ENCODE measurements at places on chromosomes 16 and 17. TPM values are rescaled to one million over a fixed set of nuclear protein-coding genes. Genes with fewer than 3 reads are reported as not detected.

DNA sequence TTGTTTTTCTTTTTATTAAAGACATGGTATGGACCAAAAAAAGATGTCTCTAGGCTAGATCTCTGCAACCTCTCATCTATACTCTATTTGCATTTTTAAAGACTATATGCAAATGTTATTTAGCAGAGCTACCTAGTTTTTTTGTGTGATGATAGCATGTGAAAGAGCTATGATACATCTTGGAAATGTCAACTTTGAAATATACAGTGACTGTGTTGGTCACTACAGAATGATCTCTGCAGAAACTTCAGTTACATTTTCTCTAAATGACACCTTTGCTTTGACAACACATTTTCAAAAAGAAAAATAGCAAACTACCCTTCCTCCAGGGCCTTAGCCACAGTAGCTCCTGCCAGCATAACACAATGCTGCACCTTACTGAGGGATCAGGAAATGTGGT, 86.6 kb downstream of the PRKCB start:
- no peak for DNase-seq

DNA sequence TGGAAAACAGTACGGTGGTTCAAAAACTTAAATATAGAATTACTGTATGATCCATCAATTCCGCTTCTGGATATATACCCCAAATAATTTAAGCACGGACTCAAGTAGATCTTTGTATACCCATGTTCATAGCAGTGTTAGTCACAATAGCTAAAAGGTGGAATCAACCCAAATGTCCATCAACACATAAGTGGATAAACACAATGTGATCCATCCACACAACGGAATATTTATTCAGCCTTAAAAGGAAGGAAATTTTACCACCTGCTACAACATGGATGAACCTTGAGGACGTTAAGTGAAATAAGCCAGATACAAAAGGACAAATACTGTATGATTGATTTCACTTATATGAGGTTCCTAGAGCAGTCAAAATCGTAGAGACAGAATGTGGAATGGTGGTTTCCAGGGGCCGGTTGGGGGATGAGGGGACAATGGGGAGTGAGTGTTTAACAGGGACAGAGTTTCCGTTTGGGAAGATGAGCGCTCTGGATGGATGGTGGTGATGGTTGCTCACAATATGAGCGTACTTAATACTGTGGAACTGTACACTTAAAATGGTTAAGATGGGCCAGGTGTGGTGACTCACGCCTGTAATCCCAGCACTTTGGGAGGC, 5.4 kb upstream of the RNF222 start:
- DNase-seq, result no peak

DNA sequence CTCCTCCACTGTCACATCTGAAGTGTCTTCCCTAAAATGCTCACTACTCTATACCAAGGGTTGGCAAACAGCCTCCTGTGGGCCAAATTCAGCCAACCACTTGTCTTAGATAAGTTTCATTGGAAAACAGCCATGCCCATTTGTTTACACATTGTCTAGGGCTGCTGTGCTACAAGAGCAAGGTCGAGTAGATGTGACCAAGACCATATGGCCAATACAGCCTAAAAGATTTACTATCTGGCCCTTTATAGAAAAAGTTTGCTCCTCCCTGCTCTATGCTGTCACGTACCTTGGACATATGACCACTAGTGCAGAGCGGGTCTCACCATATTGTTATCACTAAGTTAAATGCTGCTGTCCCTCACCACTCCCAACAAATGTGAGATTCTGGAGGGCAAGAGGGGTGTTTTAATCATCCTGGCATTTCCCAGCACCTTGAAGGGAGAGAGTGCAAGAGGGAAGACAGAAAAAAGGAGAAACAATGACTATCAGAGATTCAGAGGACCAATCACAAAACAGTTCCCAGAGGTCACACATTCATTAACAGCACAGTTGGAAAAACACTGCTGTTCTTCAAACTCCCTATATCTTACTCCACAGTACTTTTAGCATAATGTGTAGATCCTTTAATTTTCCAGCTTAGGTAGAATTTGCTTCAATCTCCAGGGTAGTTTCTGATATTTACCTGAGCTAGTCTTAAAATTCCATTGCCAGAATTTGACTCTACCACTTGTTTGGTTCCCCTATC, 13.2 kb downstream of the LSM12 start:
- DNase-seq, result no peak

The PTX4 gene
- total RNA-seq, result 0.14 TPM

DNA sequence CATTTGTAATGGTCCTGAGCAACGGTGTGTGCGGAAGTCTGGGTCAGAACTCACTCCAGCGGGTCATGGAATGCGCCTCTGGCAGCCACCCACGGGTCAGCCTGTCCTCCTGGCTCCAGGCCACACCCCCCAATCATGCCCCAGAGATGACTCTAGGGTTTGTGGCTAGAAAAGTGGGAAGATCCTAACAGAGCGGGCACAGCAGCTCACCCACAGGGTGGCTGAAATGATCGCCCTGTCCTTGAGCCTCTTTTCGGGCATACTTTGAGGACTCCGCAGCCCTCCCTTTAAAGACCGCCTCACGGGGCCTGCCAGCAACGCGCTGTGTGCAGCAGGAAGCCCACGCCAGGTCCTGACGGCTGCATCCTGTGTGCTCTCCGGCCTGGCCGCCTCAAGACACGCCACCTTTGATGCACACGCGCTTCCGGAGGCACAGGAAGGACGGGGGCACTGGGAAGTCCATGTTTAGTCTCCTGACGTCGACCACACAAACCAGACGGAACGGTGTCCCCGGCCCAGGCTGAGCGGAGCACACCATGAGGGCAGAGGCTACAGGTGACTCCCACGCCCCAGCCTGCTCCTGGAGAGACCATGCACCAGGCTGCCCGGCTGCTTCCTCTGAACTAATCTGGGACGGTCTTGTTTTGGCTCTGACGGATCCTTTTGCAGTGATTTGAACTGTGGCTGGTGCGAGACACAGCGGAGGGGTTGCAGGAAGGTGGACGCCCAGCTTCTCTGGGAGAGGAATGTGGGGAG, 92.9 kb downstream of the TBC1D16 start:
- no peak for DNase-seq

The MAP2K6 gene
- total RNA-seq, result 20.1 TPM

GRCh38 chr17:73427198-73427597, 115.4 kb upstream of the CDC42EP4 start:
- DNase-seq, result no peak

DNA sequence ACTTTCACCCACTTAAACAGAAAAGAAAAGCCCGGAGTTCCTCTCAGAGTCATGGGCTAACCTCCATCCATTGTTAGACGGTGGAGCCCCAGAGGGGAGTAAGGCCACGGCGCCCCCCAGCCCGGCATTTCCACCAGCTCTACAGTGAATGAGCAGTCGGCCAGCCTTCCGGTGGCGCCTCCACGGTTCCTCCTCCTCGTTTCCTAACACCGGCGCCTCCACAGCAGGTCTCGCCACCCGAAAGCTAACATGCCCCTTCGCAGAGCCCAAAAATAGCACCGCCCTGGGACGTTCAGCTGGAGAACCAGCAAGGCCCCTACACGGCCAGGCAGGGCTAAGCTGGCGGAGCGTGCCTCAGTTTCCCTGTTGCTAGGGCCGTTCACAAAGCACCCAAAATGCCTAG, 858 bp downstream of the MMD start:
- peak; percentile 33 for DNase-seq

DNA sequence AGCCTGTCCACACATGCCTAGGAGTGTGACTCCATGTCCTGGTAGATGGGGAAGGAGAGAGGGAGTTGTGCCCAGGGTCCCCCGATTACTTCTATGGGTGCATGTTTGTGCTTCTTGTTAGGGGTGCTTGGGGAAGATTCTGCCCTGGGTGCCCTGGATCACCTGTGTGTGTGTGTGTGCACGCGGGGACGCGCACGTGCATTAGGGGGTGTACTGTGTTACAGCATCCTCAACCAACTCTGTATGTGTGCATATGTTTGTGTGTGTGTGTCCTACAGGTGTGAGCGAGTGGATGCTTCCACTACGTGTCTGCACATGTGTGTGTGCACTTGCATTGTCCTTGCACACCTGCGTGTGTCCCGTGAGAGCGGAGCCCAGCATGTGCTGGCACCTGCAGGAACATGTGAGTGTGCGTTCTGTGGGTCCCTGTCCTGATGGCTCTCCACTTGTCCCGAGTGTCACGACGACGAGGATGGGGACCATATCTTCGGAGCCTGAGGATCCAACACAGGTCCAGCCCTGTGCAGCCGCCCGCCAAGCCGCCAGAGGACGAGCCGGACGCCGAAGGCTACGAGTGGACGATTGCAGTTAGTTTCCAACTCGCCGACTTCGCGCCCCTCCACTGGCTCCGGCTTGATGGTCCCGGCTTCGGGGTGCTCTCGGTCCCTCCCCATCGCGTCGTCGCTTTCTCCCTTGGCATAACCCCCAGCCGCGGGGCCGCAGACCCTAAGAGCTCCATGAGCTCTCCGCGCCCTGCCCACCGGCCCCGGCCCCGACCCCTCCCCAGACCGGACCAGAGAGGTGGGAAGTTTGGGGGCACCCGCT, 6.0 kb upstream of the TBC1D3B start:
- DNase-seq, result no peak

- no peak for DNase-seq
These were observed 58.2 kb downstream of the IGF2BP1 start for GRCh38 chr17:49055181-49055927.

GRCh38 chr16:8722025-8722348, 47.6 kb downstream of the ABAT start:
- no peak for DNase-seq

GRCh38 chr17:72187556-72187955, 66.7 kb downstream of the SOX9 start:
- peak; percentile 53 for DNase-seq

The RNF167 gene
- 140 TPM for total RNA-seq

All from mucosa of gallbladder (tissue), 1 donor.